LoVo (cell line): ENCODE measurements at places on chromosomes 6 and 20.

- DNase-seq: no peak
These were observed 6.1 kb upstream of the RNF8 start for GRCh38 chr6:37347670-37348111.

- DNase-seq: no peak
These were observed 1.3 kb downstream of the TAP1 start for GRCh38 chr6:32852018-32852843.

DNA sequence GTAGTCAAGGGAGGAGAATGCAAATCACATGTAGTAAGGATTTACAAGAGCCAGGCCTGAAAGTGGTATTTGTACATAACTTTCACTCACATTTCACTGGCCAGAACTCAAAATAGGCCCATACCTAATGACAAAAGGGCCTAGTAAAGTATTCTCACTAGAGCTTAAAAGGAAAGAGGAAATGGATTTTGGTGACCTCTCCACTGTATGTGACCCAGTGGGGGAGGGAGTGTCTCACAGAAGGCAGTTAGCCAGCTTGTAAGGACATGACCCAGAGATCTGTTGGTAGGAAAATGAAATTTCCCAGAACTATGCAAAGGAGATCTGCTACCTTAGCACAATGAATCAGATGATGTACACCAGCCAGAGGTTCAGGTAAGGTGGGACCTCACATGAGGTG, 124.4 kb downstream of the PTPRT start:
- no peak for DNase-seq

- DNase-seq: peak; percentile 5
These were observed 646 bp upstream of the CPNE5 start for GRCh38 chr6:36839749-36840431.

- DNase-seq: peak; percentile 33
These were observed 19.9 kb downstream of the ATXN1 start for GRCh38 chr6:16741112-16742016.

DNA sequence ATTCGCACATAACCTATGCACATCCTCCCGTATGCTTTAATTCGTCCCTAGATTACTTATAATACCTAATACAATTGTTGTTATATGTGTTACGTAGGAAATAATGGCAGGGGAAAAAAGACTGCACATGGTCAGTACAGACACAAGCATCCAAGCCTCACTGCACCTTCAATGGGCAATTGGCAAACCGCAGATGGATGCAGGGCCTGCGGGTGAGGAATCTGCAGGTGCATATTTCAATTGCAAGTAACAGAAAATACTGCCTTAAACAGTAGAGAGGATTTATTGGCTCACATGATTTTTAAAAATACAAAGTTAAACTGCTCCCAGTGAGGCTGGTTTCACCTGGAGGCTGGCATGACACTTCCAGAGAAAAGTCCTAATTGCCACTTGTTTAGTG, 142.1 kb upstream of the MLN start:
- DNase-seq: no peak

DNA sequence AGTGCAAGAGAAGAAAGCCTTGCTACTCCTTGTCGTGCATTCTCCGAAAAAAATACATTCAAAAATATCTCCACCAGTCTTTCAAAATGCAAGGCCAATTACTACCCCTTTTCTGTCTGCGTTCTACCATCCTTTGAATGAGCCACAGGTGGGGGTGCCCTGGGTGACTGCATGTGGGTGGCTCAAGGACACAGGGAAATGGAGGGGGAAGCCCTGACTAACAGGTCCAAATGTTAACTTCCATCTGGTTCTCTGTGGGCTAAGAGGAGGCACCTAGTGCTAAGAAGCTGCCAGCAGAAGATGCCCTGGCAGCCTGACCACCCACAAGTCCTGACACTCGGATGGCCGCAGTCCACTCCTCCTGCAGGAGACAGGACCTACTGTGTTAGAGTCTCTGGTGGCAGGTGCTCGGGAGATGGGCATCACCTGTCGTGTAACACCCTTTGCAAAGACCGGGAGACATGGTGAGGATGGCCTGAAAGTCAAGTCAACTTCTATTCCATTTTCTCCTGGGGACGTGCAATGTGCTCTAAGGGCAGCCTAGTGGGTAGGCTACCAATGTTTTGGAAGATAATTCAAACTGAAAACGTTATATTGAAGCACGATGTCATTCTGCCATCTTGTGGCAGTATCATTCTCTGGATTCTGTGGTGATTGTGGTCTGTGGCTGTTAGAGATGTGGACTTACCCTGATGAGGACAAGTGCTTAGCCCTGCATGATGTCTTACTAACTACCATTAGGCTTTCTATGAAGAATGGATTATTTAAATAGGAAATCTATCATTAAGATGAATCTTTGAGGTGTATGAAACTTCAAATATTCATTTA, 27.4 kb upstream of the IGF2R start:
- DNase-seq: peak; percentile 11

DNA sequence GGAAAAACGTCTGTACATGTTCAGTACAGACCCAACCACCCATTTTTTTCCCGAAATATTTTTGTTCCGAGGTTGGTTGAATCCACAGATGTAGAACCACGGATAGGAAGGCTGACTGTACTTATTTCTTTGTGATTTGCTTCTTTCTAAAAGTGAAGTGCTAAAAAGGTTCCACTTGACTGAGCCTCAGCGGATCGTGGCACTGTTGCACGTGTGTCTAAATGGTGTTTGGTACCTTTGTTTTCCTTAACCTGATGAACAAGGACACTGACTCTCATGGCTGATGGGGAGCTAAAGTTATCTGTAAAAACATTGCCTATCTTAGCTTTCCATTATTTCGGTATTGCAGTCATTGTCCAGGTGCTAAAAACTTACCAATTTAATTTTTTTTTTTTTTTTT, 6.2 kb downstream of the BPHL start:
- DNase-seq: no peak

DNA sequence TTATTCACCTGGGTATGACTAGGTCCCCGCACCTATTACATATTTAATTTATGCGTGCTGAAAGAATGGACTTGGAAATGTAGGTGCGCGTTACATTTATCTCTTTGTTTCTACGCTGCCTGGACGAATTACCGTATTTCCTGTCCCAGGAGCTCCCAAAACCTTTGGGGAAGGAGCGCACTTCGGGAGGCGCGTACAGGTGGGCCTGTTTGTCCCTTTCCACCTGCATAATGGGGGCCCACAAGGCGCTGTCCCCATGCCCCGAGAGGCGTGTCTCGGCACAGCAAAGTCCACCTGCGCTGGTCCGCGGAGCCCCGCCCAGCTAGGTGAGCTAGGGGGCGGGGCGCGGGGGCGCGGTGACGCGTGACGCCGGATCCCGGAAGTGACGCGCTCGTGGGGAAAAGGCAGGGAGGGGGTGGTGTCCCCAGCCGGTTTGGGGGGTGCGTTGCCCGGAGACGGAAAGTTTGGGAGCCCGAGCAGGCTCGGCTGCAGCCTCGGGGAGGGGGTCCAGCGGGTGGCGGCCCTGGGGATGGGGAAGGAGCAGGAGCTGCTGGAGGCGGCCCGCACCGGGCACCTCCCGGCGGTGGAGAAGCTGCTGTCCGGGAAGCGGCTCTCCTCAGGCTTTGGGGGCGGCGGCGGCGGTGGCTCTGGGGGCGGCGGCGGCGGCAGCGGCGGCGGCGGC, at the start of gene ANKS1A:
Gene ANKS1A, plus strand, starts transcription at position 382 of the 682 bp plus-strand sequence. Its CDS starts 148 bp downstream, at position 530.
- peak; percentile 89 for DNase-seq
